Ascending aorta (tissue), 2 donors: ENCODE measurements at places on chromosomes 7 and 10.

DNA sequence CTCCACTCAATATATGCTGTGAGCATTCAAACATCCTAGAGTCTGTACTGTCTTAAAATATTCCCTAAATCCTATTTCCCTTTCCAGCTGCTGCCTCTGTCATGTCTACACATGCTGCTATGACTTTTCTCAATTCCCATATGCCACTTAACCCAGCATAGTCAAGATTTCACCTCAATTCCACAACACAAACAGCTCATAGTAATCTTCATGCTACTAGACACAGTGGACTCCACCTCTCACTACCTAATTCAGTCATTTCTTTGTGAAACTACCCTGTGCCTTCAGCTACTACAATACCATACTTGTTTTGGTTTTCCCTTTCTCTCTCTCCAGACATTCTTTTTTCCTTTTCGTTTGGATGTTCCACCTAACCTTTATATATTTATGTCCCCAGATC, 45.5 kb downstream of the GSAP start:
- H3K4me3 ChIP-seq: no peak overlapping the region
- no peak for DNase-seq
- H3K4me1 ChIP-seq: no peaks in the 10 kb centered on the region
- H3K27me3 ChIP-seq: no peaks in the 10 kb centered on the region
- no peak overlapping the region for H3K27ac ChIP-seq

DNA sequence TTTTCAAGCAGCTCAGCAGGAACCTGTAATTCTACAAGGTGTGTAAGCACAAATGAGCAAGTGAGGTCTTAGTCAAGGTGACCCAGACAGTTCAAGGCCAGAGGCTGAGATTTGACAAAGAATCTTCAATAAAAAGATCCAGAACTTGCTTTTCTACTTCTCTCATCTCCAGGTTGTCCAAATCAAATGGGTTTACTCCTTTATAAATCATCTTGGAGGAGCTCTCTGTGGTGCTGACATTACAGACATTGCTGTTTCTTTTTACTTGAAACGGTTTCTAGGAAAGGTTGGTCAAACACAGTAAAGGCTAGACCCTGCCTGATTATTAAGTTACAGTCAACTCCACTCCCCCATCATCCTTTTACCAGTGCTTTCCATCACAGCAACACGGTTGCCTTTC, 504.6 kb downstream of the SORCS3 start:
- no peak overlapping the region for H3K4me3 ChIP-seq
- H3K27me3 ChIP-seq: no peaks in the 10 kb centered on the region
- no peaks in the 10 kb centered on the region for H3K4me1 ChIP-seq
- no peaks in the 10 kb centered on the region for H3K36me3 ChIP-seq
- no peak overlapping the region for H3K27ac ChIP-seq
- no peak for DNase-seq

DNA sequence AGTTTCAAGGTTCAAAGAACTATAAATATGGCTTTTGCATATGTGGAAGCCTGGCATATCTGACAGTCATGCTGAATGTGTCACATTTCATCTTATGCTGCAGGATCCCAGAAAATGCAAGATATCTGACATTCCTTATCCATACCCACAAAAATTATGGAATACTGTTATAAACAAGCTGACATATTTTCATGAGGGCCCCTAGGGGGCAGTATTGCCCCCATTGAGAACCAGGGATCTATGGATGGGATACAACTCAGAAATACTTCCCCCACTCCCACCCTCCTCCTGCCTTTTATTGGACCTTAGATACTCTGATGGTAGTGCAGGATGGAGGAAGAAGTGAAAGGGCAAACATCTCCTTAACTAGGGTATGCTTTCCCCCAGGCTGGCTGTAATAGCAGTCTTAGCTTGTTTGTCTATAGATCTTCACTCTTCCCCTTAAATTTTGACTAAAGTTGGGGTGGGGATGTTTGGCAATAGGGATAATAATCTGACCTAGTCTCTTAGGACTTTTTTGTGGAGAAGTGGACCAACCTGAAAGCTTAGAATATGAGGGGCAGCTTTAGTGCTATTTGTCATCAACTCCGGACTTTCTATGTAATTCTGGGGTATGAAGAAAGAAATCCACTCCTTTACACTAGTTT, 3.5 kb upstream of the GNGT1 start:
- H3K4me1 ChIP-seq: no peaks in the 10 kb centered on the region
- H3K27me3 ChIP-seq: no peaks in the 10 kb centered on the region
- no peak overlapping the region for H3K27ac ChIP-seq
- H3K36me3 ChIP-seq: no peaks in the 10 kb centered on the region
- no peak overlapping the region for H3K4me3 ChIP-seq

- no peaks in the 10 kb centered on the region for H3K4me1 ChIP-seq
- no peaks in the 10 kb centered on the region for H3K36me3 ChIP-seq
- no peaks in the 10 kb centered on the region for H3K27me3 ChIP-seq
- H3K27ac ChIP-seq: no peak overlapping the region
Measured at GRCh38 chr7:103751311-103751880, 238.1 kb downstream of the RELN start.

DNA sequence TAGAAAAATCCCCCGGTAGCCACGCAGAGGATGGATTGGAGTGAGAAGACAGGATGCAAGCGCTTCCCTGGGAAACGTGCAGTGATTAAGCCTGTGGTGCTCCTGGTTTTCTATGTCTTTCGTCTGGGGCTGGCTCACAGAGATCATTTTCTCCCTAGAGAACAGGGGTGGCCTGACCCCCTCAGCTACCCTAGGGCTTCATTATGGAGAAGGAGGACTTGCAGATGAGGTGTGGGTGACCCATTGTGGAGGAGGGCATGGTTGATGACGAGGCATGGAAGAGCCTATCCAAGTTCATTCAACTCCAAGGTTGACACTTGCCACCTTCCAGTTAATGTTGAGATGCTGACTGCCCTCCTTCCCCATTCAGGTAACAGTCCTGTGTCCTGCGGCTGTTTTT, 75.9 kb downstream of the VSTM4 start:
- no peak overlapping the region for H3K4me3 ChIP-seq
- no peaks in the 10 kb centered on the region for H3K27me3 ChIP-seq
- no peak overlapping the region for H3K27ac ChIP-seq
- H3K4me1 ChIP-seq: no peaks in the 10 kb centered on the region
- peaks cover 6% of the 10 kb centered on the region for H3K36me3 ChIP-seq

DNA sequence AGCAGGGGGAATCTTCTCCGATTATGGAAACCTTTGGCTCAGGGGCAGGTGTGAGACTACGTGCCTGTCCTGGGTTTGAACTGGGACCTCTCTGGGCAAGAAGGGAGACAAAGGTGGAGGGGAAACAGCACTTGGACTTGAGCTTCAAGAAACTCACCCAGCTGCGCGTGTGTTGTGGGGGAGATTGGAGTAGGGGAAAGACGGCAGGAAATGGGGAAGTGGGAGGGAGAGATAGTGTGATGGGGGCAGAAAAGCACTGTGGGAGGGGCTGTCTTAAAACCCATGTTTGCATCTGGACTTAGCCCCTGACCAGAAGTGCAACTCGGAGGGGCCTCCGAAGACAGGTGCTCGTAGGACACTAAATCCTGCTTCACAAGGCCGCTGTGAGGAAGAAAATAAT, 107.0 kb downstream of the HIP1 start:
- no peak overlapping the region for H3K4me3 ChIP-seq
- no peak for DNase-seq
- peaks cover 5% of the 10 kb centered on the region for H3K4me1 ChIP-seq
- no peaks in the 10 kb centered on the region for H3K36me3 ChIP-seq
- H3K27ac ChIP-seq: no peak overlapping the region
- H3K27me3 ChIP-seq: no peaks in the 10 kb centered on the region

DNA sequence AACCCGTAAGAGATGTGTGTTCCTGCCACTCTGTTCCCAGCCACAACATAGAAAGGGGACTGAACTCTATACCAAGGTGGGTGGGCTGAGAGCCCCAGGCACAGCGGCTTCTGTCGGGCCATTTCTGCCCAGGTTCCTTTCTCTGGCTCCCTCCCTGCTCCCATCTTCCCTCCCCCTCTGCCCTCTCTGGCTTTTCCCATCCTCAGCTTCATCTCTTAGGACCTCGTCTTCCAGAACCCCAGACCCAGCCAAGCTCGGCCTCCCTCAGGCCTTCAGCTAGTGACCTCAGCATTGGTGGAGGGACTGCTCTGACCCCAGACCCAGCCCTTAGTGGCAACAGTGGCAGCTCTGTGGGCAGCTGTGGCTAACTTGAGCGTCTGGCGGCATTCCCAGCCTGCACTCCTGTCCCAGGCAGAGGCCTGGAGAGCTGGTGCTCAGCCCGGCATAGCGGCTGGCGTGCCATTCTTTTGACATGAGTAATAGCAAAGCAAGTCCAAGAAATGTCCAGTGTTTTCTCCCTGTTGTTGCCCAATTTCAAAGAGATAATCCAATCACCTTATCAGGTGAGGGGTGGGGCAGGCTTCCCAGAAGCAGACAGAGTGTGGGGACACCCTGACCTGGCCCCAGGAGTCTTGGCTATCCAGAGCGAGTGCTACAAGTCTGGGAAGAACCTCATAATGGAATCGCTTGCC, 15.9 kb downstream of the PTPRE start:
- no peak overlapping the region for H3K4me3 ChIP-seq
- DNase-seq: peak; percentile 90
- peak overlapping the region; percentile 92 for H3K27ac ChIP-seq
- H3K4me1 ChIP-seq: peaks cover 6% of the 10 kb centered on the region
- no peaks in the 10 kb centered on the region for H3K36me3 ChIP-seq
- H3K27me3 ChIP-seq: no peaks in the 10 kb centered on the region

- H3K4me3 ChIP-seq: no peak overlapping the region
- no peak for DNase-seq
- no peaks in the 10 kb centered on the region for H3K36me3 ChIP-seq
- no peak overlapping the region for H3K27ac ChIP-seq
- H3K27me3 ChIP-seq: no peaks in the 10 kb centered on the region
- no peaks in the 10 kb centered on the region for H3K4me1 ChIP-seq
Measured at GRCh38 chr7:80008039-80008438, 126.6 kb upstream of the GNAI1 start.

GRCh38 chr7:96774358-96774757, 64.7 kb upstream of the SEM1 start:
- H3K27ac ChIP-seq: no peak overlapping the region
- DNase-seq: no peak
- H3K27me3 ChIP-seq: no peaks in the 10 kb centered on the region
- H3K4me1 ChIP-seq: no peaks in the 10 kb centered on the region
- H3K4me3 ChIP-seq: no peak overlapping the region
- no peaks in the 10 kb centered on the region for H3K36me3 ChIP-seq

DNA sequence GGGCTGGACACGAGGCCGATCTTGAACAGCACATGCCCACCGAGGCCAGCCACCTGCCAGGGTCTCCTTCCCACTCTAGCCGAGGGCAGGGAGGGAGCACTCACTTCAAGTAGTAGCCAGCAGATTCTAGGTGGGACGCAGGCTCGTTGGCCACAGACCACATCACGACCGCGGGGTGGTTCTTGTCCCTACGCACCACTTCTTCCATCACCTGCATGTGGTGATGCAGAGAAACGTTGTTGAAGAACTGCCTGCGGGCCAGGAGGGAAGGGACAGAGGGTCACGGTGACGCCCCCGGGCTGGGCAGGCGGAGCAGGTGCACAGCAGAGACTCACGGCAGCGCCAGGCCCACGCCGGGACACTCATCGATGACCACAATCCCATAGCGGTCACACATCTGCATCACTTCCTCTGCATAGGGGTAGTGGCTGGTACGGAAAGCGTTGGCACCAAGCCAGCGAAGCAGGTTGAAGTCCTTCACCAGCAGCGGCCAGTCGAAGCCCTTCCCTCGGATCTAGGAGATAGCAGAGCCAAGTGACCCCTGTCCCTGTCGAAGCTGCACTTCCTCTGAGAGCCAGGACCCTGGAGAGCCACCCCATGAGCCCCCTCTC, 7.7 kb downstream of the GUSB start:
- no peak overlapping the region for H3K4me3 ChIP-seq
- DNase-seq: no peak
- no peaks in the 10 kb centered on the region for H3K4me1 ChIP-seq
- H3K27ac ChIP-seq: no peak overlapping the region
- peaks cover 59% of the 10 kb centered on the region for H3K36me3 ChIP-seq
- H3K27me3 ChIP-seq: no peaks in the 10 kb centered on the region

DNA sequence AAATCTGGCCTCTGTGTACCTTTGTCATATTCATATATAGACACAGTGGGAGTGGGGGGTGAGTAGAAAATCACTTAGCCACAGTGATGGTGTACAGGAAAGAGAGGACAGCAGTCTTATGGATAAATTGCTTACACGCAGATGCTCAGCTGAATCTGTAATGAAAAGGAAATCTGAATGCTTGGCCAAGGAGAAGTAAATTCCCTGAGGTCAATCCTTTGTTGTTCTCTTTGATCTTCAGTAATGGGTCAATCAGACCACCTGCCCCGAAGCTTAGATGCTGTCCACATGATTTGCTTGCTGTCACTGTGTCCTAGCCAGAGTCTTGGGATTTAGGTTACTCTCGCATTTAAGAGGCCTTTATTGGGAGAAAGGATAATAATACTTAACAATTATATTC, 18.4 kb upstream of the EPHB6 start:
- H3K36me3 ChIP-seq: no peaks in the 10 kb centered on the region
- H3K4me3 ChIP-seq: no peak overlapping the region

DNA sequence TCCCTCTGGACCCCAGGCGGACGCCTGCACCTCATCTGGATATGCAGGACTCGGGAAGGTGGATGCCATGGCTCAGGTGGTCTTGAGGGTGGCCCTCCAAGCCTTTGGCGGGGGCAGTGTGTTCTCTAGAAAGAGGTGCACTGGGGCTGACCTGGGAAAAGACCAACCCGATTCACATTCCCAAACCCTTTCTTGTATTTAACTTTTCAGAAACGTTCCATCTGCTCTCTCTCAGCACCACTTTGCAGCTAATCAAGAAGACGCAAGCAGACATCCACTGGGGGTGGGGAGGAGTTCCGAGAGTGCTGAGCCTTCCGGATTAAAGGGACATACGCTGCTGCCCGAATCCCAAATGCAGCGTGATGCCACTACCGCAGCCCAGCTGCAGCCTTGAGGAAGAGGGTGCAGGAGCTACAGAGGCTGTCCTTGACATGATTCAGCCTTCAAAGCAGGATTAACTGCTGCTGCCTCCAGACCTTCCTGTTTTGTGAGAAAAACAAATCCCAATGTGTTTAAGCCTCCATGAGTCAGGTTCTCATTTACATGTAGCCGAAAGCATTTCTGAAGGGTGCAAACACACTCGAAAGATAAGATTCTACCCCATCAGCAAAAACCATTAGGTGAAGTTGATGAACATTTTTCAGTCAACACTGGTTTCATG, 39.9 kb downstream of the RBM17 start:
- H3K4me1 ChIP-seq: peaks cover 14% of the 10 kb centered on the region
- DNase-seq: no peak
- H3K4me3 ChIP-seq: no peak overlapping the region
- no peaks in the 10 kb centered on the region for H3K36me3 ChIP-seq
- H3K27me3 ChIP-seq: no peaks in the 10 kb centered on the region

DNA sequence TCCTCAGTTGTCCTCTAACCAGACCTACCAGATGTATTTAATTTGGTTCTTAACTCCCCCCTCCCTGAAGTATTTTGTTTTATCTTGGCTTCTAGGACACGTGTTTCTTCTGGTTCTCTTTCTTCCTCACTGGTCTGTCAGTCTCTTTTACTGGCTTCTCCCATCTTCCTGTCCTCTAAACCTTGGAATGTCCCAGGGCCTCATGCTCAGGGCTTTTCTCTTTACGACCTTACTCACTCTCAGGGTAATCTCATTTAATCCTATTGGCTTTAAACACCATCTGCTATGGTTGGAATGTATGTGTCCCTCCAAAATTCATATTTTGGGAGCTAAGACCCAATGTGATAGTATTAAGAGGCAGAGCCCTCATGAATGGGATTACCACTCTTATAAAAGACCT, 418.2 kb upstream of the PODXL start:
- H3K27me3 ChIP-seq: no peaks in the 10 kb centered on the region
- no peak for DNase-seq
- no peak overlapping the region for H3K4me3 ChIP-seq
- H3K36me3 ChIP-seq: no peaks in the 10 kb centered on the region

- no peak for DNase-seq
- no peak overlapping the region for H3K27ac ChIP-seq
- no peak overlapping the region for H3K4me3 ChIP-seq
- H3K4me1 ChIP-seq: peaks cover 13% of the 10 kb centered on the region
- no peaks in the 10 kb centered on the region for H3K36me3 ChIP-seq
- no peaks in the 10 kb centered on the region for H3K27me3 ChIP-seq
Measured at GRCh38 chr10:21313691-21314090, 211.8 kb downstream of the SKIDA1 start.
